AG09309 (cell line): ENCODE measurements at places on chromosomes 5 and 9.
A peak's percentile ranks its signal among the peaks of the same experiment; 100 is the strongest.

- DNase-seq, result peak; percentile 98
Measured at GRCh38 chr5:167642779-167643517, 648.5 kb upstream of the WWC1 start.

GRCh38 chr5:158755221-158755620 lies 344.5 kb downstream of the EBF1 start:
- DNase-seq, result no peak

DNA sequence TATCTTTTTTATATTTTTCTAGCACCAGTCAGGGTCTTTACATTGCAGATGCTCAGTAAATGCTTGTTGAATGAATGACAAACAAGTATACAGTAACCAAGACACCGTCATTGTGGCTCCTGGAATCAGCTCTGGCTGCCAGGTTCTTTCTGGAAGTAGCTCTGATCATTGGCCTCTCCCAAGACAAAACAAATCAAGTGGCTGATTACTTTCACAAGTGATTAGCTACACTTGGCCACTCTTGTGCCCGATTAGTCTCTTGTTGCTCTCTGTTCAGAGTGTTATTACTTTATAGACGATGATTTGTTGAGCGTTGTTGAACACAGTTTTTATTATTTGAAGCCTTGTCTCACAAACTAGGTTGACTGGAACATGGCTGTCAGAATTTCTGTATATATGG lies 119.6 kb upstream of the TLX3 start:
- no peak for DNase-seq

GRCh38 chr5:29822521-29822920 lies 1371.0 kb upstream of the CDH6 start:
- DNase-seq, result no peak

DNA sequence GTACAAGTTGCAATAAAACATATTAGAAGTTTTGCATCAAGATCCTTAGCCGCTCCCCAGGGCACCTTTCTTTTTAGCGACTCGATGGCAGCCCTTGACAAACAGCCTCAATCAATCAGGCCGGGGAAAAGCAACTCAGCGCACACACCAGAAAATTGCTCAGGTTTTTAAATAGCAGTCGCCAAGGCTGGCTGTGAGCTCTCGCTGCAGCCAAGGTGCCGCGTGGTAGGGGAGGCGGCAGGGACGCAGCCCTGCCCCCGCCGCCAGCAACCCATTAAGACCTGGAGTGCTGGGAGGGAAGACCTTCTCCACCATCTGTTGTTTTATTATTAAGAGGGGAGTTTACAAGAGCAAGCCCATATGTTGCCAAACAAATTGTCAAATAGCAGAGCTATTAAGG lies 22.6 kb downstream of the ASS1 start:
- DNase-seq, result no peak

DNA sequence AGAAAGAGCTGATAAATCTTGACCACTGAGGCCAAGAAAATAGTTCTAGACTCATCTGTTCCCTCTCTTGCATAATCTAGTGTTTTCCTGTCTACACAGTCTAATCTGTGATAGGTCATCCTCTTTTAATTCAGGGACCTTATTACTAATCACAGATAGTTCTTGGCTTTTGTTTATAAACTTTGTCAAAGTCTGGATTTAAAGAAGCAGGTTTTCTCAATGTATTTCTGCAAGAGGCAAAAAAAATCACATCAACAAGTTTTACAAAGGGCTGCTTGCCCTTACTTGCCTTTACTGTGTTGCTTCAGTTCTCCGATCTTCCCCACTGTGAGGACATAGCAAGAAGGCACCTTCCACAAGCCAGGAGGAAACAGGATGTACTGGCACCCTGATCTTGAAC lies 43.9 kb upstream of the MTAP start:
- no peak for DNase-seq

DNA sequence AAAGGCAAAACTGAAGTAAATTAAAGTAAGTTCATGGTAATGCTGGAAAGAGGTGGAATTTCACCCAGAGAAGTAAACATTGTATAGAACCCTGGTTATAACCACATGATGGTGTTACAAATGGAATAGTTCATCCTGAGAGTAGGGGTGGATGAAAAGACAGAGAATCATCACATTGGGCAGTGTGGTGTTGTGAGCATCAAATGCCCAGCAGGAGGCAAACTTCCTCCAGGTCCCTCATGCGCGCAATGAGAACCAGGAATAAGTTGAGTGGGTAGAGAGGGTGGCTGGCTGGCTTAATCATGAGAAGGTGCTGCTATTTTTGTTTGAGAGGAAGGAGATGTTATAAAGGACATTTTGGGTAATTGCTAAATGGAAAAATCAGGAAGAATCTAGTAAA lies 163.3 kb upstream of the HMHB1 start:
- no peak for DNase-seq

DNA sequence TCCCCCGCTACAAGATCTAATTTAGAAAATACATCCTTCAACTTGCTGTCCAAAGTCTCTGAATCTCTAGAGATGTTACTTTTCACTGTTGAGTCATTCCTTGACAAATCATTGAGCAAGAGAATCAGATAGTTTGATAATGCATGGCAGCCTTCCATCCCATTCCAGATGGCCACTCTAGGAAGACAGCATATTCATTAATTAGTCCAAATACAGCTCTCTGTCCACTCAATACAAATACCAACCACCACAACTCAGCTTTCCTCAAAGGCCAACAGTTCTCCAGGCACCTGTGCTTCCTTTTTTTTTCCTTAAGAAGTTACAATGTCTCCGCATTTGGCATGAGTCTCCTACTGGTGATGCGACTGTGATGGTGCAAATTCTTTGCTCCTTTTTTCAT lies 72.3 kb downstream of the DROSHA start:
- DNase-seq, result no peak

GRCh38 chr9:105206496-105206820 lies 38.0 kb upstream of the SLC44A1 start:
- no peak for DNase-seq

DNA sequence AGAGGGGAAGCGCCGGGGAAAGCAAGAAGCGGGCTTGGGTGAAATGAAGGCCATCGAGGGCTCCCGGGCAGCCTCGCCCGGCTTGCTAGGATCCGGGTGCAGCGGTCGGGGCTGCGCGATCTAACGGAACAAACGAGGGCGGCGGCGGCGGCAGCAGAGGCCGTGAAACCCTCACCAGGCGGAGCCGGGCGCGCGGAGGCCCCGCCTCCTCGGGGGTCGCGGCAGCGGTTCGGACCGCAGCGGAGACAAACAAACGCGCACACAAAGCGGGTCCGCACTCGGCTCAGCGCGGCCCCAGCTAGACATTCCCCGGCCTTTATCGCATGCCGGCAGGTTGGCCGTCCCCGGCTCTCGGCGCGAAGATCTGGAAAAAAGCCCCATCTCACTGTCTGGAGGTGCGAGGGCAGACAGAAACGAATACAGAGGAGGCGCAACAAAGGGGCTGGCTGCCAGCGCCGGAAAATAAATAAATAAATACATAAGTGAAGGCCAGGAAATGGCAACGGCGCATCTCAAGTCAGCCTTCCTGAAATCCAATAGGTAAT lies 10.5 kb upstream of the TRIM36 start:
- DNase-seq, result no peak

DNA sequence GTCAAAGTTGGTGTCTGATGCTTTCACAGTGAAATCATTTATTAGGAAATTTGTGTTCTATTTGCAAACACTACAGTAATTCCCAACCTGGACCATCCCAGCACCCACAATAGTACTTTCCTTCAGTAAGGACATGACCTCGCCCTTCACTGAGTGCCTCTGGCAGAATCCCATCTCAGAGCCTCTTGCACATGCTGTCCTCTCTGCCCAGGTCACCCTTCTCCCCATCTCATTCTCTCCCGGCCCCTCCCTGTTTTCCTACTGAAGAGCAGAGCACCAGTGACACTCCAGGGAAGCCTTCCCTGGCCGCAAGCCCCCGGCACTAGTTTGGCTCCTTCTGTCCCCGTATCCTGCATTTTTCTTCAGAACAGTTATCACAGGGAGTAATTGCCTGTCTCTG lies 220.4 kb downstream of the MAPKAP1 start:
- DNase-seq, result no peak

DNA sequence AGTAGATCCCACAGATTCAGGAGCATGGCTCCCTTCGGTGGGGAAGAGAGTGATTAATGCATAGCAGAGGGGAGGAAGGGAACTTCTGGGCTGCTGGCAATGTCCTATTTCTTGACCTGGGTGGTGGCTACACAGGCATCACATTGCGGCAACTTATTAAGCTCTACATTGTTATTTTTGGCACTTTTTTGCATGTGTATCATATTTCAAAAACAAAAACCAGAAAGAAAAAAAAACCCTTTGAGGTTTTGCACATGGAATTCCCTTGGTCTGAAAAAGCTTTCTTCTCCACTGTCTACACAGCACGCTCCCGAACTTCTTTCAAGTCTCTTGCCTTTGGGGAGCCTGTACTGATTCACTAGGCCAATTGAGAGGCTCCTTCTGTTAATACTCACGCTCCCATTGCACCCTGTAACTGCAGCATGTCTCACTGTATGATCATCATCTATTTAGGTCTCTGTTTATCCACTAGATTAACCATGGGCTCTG lies 25.1 kb downstream of the CEMIP2 start:
- no peak for DNase-seq

- no peak for DNase-seq
Measured at GRCh38 chr5:145965804-145966203, 29.4 kb downstream of the SH3RF2 start.

DNA sequence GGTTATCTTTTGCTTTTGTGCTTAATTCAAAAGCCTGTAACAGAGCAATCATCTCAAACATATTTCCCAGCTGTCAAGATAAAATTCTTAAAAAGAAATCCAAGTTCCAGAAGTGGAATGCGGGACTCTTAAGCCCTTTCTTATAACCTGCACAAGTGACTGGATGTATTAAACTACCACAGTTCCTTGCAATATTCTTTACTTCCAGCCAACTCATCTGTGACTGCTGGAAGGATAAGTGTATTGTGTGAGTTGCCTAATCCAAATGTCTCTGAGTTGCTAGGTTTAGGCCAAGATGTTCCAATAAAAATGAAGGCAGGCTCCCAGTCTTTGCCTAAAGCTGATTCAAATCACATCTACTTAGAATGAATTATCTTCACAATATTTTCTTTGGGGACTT lies 159.2 kb upstream of the SLC24A2 start:
- no peak for DNase-seq

DNA sequence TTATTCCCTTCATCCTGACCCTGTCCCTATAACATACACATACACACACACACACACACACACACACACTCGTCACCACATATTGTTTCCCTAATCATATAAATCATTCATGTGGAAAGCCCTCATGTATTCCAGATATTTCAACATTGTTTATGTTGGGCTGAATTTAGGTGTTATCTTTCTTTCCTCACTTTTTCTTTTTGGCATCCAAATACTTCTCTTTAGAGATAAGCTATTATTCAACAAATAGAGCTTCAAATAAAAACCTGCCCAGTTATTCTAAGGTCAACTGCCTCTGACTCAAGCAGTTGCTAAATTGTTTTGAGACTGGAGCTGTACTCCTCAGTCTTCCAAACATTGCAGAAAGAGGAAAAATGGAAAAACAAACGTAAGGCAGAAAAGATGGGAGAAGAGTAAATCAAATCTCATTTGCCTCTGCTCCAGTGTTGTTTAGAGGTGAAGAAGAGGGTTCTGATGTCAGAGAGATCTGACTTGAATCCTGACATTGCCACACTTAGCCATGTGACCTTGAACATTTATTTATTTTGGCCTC lies 215.7 kb downstream of the GAS1 start:
- DNase-seq, result no peak

- no peak for DNase-seq
Measured at GRCh38 chr5:91638010-91638409, 254.9 kb upstream of the ARRDC3 start.

DNA sequence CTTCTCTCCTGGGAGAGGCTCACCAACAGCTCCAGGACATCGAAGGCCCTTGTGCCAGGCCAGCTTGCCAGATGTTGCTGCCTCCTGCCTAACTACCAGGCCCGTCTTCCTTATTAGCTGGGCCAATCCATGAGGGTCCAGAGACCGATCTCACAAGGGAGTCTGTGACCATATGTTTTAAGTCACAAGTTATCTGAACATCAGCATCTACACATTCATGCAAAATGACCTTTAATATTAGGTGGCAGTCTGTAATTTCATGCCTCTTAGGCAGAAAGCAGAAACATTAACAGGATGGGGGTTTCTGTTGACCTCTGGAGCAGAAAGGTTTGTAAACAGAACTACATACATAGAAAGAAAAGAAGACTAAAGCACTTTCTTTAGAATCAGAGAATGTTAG lies 75.1 kb upstream of the SLC25A51 start:
- DNase-seq, result no peak

DNA sequence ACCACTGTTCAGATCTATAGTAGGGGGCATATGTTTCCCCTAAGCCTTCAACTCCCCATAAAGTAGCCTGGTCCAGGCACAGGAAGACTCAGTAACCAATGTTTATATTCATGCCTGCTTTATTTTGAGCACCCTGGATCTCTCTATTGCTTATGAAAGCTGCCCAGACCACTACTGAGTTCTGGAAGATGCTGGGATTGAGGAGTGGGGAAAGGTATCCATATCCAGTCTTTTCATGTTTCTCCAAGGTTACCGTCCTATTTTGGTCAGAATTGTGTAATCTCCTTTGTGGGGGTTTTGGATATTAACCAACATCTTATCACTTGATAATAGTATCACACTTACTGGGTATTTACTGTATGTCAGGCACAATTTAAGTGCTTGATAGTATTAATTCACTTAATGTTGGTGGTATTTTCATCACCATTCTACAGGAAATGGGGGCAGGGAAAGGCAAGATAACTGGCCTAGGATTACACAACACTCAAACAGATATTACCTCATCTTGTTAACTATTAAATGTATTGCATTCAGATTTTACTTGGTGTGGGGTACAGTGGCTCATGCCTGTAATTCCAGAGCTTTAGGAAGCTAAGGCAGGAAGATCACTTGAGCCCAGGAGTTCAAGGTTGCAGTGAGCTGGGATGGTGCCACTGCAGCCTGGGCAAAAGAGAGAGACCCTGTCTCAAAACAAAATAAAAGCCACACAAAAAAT lies 36.3 kb downstream of the RUSC2 start:
- DNase-seq, result no peak

GRCh38 chr9:130561056-130561455 lies 18.3 kb upstream of the FUBP3 start:
- no peak for DNase-seq

DNA sequence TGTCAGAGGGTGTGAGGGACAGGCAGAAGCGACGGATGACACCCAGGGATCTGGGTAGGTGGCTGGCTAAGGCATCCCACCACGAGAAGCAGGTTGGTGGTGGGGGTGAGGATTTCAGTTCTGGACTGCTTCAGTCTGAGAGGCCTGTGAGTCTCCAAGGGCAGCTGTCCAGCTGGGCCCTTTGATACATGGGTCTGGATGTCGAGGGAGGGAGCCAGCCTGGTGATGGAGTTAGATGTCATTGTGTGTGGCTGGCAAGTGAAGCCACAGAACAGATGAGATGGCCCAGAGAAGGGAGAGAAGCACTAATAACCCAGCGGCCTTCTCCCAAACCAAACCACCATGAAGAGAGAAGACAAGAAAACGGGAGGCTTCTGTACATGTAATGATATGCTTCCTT lies 11.1 kb downstream of the MED27 start:
- DNase-seq, result no peak

- DNase-seq, result no peak
Measured at GRCh38 chr9:37424204-37424685, 1.7 kb downstream of the GRHPR start.
